ENCODE measurements at places on chromosomes 1 and 21.

DNA sequence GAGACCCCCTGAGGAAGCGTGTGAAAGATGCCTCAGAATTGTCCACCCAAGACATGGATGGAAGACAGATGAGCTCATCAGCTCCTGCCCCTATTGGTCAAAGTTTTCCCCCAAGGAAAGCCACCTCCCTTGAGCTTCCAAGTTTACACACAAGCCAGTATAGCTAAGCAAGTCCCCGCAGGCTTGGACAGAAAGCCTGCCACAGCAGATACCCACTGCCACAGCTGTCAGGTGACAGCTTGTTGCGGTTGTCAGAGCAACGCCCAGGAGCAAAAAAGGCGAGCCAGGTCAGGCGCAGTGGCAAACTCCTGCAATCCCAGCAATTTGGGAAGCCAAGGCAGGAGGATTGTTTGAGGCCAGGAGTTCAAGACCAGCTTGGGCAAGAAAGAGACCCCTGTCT, 60.9 kb upstream of the IFNAR2 start:
- no peak for DNase-seq

DNA sequence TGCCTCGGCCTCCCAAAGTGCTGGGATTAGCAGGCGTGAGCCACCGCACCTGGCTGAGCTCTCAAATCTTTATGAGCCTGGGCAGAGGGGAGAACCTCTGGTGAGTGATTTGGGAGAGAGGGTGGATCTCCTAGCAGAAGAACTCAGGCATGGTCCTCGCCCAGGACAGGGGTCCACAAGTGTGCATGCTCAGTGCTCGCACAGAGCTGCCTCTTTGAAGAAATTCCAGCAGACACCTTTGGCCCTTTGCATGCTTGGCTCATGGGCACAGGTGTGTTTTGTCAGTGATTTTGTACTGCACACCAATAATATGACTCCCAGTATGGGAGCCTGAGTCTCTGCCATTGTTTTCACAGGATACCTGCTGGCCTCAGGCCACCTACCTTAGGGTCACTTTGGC, 11.8 kb upstream of the PRAMEF12 start:
- DNase-seq = no peak

DNA sequence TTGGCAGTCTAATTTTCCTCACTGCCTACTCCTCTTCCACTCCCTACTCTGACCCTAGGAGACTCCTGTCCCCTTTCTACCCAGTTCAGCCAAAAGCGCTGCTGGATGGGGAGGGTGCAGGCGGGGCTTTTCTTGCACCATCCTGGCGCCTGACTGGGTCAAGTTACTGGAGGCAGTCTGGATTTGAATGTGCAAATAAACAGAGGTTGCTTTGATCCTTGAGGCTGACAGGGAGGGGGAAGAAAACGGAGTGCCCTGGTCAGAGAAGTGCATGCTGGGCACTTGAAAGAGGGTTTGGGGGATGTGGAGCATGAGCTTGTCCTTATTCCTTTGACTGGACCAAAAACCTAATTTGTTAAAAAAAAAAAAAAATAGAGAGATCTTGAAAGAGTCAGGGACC, 76.8 kb upstream of the SOX13 start:
- DNase-seq = no peak

- no peak for DNase-seq
Observed at GRCh38 chr1:165395478-165395877, 39.0 kb upstream of the LMX1A start.

DNA sequence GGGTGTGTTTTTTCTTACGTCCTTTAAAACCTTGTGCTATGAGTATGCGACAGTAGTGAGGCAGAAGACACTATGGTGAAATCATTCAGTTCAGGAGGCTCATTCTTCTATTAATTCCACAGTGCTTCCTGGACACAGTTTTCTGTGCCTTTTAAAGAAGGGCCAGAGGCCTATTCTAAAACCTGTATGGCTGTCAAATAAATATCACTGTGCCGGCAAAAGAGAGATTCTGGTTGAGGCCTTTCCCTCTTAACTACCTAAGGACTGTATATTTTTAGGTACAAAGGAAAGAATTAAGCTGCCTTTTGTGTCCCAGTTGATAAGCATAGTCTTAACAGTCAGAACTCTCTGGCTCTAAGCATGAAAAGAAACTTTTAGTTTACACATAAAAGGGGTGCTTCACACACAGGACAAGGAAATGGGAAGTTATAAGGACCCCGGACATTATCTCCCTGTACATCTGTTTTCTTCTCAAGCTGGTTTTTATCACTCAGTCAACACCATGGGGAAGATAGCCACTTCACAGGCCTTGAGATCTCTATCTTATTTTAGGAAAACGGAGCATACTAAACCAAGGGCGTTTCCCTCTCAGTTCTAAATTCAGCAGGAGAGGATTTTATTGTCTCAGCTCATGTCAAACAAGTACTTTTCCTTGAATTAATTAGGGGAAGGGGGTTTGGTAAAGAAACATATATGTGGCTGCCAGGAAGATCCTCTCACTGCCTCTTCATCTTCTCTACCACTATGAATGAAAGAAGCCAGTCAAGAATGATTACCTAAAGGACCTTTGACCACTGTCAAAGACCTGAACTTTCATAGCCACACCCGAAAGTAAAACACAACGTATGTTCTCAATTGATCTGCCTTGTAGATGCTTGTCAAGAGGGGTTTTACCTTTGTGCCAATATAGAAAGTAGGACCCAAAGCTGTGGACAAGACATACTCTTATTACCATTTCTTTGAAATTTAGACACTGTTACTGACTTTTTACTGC, 71.4 kb upstream of the HSPA13 start:
- no peak for DNase-seq

DNA sequence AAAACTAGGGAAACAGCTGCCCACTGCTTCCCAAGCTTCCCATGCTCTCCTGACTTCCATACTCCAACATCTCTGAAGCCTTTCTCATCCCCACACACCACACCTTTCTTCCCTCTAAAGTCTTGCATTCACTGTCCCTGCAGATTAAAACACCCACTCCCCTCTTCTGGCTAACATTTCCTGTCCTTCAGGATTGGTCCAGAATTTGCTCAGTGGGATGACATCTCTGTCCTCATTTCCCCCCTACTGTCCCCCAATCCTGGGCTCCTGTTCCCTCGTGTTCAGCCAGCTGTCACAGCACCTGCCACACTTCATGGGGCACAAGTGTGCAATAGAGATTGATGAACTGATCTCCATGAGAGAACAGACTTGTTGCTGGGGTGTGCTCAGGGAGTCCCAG, 82.7 kb downstream of the KCND3 start:
- DNase-seq = no peak

Data from astrocyte of the spinal cord (primary cell).